CD4-positive, alpha-beta T cell treated with Interleukin-1 beta for 1 hour (primary cell): ENCODE measurements at places on chromosomes 12 and 14.

DNA sequence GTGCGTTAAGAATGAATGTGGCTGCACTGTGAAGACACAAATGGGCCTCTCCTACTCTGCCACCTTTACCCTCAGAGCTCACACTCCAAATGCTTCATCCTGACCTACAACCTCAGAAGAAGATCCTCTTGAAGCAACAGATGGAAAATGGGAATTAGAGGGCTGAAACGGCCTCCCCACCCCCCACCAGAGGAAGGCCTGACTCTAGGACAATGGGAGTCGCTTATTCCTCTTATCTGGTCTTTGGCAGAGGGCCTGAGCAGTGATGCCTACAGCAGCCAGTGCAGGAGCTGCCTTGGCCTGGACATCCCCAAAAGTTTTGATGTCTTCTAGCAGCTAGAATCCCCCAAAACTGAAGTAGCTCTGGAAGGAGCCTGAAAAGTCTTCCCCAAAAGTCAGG is 29.2 kb downstream of the BTBD7 start:
- no peak for DNase-seq

- no peak for DNase-seq
Measured at GRCh38 chr12:67151886-67152285, 117.3 kb upstream of the CAND1 start.

DNA sequence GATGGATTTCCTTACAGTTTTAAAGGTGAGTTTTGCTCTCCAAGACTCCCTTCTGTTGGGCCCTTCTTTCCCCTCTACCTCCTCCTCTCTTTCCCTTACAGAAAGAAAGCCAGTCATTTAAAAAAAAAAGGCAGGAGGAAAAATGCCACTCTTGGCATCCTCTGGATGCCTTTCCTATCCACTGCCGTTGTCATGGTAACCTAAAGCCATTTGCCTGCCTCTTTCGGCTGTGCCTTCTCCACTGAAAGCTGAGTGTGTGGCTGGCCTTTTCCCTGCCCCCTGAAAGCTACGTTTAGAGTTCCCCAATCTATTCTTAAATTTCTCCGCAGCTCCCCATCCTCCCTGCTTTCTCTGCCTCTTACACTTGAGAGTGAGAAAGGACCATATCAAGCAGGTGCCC is 67.1 kb downstream of the TUNAR start:
- no peak for DNase-seq

DNA sequence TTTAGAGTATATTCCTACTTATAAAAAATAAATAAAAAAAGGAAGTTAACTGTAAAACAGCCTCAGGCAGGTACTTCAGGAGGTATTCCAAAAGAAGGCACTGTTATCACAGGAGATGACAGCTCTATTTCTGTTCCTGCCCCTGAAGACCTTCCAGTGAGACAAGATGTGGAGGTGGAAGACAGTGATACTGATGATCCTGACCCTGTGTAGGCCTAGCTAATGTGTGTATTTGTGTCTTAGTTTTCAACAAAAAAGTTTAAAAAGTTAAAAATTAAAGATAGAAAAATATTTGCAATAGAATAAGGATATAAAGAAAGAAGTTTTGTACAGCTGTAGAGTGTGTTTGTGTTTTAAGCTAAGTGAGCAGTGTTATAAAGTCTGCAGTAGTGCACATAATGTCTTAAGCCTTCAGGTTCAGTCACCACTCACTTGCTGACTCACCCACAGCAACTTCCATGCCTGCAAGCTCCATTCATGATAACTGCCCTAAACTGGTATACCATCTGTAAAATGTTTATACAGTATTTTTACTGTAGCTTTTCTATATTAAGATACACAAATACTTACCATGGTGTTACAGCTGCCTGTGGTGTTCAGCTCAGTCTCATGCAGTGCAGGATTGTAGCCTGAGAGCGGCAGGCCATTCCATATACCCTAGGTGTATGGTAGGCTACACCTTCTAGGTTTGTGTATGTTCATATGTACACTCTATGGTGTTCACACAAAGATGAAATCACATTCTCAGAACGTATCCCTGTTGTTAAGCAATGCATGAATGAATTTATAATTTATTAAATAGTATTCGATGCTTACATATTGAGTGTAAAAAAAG is 121.1 kb downstream of the ANO6 start:
- no peak for DNase-seq
